ENCODE measurements at places on chromosomes 7 and 10.

- no peak for DNase-seq
Measured at GRCh38 chr10:129047600-129047999, 419.4 kb upstream of the MGMT start.

GRCh38 chr7:115471891-115472290 is 550.0 kb downstream of the MDFIC start:
- DNase-seq = no peak

DNA sequence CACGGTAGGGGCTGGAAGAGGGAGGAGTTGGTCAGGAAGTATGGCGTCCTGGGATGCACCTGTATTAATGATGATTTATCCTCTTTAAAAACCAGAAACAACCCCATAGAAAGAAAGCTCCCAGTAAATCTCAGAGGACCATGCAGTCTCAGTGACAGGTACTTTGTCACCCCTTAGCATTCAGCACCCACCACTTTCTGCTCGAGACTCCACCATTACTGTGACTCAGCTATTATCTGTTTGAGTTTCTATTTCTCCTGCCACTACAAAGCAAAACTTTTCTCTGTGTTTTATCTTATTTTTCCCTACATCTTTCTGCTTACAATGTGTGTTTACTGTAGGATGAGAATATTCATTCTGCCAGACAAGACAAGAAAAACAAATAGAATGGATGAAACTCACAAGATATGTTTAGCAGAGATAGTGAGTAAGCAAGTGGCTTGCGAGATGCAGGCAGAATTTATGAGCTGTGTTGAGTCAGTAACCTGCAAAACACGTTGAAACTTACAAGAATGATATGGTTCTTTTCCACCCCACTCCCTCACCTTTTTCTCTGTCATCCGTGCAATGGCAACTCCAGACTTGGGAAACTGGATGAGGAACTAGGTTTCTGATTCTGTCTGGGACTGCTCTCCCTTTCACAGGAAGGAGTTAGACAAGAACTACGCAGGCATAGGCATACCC is 127.1 kb downstream of the AOAH start:
- DNase-seq = no peak

DNA sequence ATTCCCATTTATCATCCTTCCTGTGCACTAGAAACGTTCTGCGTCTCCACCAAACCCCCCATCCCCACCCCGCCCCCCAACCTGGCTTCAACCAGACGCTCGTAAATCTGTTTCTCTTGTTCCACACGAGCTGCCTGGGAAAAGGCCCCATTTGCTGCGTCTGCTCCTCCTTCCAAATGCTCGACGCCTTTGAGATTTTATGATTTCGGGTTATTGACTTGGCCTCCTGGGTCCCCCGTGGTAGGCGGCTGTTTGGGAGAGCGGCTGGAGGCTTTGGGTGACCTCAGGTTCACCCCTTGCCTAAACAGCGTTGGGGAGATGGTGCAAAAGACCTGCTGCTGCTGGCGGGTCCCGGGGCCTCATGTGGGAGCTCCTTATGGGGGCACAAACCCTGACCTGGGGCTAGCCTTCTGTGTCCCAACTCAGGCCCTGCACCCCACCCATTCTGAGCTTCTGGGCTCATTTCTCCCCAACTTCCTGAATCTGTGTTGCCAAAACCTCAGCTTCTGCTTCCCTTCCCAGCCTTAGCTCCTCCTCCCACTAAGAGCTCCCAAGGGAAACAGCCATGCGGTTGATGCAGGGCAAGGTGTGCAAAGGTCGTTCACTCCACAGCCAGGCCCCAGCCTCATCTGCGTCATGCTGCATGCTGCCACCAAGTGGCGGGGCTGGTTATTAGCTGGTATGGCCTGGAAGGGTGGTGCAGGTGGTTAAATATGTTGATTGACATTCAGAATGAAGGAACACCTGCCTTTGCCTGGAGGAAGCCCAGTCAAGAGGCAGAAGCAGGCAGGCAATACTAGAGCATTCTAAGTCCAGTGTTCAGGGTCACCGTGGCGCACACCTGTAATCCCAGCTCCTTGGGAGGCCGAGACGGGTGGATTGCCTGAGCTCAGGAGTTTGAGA is 49.1 kb upstream of the ELN start:
- no peak for DNase-seq

GRCh38 chr10:102804382-102805055 is 32.7 kb downstream of the CYP17A1 start:
- no peak for DNase-seq

GRCh38 chr7:117667456-117667855 is 187.6 kb downstream of the CFTR start:
- no peak for DNase-seq

DNA sequence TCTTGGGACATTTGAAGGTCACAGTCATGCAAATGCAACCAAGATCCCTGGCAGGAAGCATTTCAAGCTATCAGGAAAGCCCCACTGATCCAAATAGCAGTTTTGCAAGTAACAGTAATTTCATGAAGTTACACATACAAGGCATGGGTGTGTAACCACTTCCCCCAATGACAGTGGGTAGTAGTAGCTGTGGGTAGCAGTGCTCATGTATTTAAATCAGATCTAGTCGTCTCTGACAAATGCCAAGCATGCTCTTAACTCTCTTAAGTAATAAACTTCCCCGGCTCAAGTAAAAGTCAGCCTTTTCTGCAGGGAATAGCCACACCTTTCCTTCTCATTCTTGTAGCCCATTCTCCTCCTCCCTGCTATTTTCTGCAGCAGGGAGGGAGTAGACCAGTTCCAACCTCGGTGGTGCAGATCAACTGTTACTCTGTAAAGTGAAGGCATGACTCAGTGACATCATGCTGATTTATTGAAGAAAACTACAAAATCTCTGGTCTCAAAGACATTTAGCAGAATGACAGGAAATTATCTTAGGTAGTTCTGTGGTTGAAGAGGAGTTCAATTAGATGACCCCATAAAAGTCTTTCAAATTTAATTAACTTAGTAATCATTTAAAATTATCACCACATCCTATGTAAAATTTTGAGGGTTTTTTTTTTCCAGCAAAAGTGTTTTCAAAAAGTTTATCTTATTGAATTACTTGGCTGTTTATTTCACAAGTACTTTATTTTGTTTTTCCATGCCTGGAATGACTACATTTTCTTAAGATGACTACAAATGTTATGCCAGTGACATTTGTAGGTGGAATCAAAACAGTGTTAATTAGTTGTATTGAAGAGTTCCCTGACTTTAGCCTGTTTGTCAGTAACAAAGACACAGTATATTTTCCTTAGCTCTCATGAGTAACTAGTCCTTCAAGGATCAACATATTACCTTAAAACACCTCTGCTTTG is 568.3 kb downstream of the INHBA start:
- DNase-seq = no peak

GRCh38 chr7:50119815-50120637 is 27.0 kb upstream of the ZPBP start:
- peak; percentile 13 for DNase-seq

- DNase-seq = no peak
Measured at GRCh38 chr7:152752200-152752912, 7.2 kb upstream of the ACTR3B start.

- no peak for DNase-seq
Measured at GRCh38 chr7:44124822-44125202, 1.5 kb upstream of the POLD2 start.

DNA sequence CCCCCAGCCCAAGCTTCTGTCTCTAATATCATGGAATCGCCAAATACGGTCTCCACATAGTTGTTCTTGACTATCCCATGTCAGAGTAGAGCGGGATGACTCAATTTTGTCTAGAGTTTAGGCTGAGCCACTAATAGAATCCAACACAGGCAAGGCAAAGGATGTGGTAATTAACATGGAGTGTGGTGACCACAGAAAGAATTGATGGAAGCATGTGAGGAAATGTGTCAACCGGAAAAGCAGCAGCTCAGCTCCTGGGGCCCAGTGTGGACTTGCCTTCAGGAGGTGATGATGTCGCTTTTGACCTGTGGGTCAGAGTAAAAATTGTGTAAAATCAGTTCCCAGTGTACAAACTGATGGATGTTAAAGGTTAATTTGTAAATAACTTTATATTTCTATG is 139.3 kb upstream of the KLF6 start:
- no peak for DNase-seq

- no peak for DNase-seq
Measured at GRCh38 chr7:124536156-124536762, 229.3 kb downstream of the GPR37 start.

GRCh38 chr7:131720703-131721102 is 164.3 kb upstream of the PODXL start:
- DNase-seq = no peak

DNA sequence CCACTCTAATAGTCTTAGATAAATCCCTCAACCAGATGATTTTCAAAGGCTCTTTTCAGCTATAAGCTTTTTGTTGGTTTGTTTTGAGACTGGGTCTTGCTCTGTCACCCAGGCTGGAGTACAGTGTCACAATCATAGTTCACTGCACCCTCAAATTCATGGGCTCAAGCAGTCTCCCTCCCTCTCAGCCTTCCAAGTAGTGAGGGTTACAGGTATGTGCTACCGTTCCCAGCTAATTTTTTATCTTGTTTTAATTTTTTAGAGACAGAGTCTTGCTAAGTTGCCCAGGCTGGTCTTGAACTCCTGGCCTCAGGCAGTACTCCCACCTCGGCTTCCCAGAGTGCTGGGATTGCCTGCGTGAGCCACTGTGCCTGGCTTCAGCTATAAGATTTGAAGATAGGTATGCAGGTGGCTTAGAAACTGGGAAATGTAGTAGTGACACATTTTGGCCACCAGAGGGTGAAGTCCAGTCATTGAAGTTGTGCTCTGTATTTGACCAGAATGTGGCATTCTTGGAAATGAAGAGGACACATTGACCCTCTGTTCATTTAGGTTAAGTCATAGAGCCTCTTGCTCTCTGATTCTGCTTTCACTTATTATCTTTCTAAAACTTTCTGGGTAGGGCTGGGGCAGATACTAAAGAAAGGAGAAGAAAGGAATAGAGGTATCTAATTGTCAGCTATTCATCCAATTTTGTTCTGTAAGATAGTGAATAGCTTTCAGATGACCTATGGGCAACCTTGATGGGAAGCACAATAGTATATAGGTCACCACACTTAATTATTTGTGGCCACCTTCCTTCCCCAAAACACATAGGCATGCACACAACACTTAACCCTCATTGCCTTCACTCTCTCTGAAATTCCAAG is 36.0 kb downstream of the R3HCC1L start:
- no peak for DNase-seq

GRCh38 chr10:12321641-12322040 is 27.7 kb upstream of the CAMK1D start:
- DNase-seq = no peak

DNA sequence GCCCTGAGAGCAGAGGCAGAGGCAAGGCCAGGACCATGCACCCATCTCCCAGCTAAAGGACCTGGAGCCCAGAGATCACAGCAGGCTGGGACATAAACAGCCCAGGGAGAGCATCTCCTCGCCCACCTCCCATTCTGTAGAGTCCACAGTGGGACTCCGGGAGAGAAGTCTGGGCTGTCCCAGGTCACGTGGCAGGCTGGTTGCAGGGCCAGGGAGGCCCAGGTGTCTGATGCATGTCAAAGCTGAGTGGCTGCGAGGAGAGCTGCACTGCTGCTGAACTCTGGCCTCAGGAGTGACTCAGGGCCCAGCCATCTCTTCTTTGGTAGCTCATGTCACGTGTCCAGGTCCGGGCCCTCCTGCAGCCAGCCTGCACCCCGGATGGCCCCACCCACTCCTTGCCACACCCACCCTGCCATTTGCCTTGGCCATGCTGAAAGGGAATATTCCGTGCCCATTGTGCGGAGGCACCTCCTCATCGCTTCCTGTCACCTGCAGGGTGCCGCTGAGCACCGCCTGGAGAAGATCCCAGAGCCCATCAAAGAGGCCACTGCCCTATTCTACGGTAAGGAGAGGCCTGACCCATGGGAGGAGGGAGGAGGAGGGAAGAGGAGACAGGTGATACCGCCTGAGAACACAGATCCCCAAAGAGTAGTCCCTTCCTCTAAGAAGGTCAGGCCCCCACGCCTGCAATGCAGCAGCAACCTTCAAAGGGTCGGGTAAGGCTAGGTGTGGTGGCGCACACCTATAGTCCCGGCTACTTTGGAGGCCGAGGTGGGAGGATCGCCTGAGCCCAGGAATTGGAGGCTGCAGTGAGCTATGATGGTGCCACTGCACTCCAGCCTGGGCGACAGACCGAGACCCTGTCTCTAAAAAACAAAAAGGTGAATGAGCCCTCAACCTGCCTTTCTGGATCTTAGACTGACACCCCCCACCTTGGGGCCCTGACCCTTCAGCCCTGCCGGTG is 12.6 kb upstream of the SH2B2 start:
- DNase-seq = no peak

DNA sequence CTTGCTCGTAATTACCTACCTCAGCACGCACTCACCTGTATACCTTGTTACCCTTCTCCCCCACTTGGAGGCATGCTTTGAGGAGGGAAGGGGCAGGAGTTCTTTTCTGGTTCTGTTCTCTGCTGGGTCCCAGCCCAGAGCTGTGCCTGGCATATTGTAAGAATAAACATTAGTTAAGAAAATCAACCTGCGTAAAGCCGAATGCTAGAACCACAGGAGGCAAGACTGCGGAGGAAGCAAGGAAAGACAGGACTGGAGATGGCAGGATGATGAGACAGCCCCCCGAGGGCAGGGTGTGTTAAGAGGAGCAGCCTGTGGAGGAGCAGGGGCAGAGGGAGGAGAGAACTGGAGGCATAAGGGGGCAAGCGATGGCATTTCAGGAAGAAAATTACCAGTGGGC is 9.5 kb downstream of the C10orf53 start:
- no peak for DNase-seq

DNA sequence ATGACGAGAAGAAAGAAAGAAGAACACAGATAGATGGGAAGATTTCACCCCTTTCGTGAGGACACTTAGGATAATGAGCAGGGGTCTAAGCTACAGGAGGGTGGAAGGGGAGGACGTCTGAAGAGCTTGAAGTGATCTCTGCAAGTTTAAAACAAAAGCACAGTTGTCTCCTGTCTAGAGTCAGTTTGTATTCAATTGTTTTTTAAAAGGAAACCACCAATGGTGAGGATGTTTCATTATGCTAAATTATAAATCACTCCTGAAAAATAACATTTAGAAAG is 85.9 kb downstream of the ADAM12 start:
- DNase-seq = no peak

DNA sequence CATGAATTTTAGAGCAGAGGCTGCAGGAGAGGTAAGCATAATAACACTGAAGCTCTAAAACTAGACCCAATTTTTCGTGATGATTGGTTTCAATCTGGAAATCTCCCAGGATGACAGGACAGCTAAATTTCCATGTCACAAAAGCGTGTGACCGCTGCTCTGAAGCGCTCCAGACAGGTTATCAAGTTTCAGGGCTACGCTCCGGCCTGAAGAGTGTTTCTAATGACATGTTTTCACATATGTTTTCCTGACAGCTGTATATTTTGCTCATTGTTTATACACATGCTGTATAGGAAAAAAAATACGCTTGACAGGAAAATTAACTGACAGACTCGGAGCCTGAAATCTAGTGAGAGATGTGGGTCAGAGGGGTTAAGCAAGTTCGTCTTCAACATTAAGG is 219.8 kb upstream of the BMPER start:
- no peak for DNase-seq

- DNase-seq = no peak
Measured at GRCh38 chr7:108020585-108020984, 17.6 kb upstream of the LAMB1 start.

Measured in activated T-helper 1 cell treated with anti-CD3 and anti-CD28 coated beads, Interleukin-12 subunit alpha, Interleukin-12 subunit beta, Interleukin-2, Interleukin-4 antibody, amounts not matched to agents 30 ng/mL and 10 ng/mL and 1 ng/mL, durations not matched to agents 14 hours and 24 hours and 36 hours (primary cell).